Activated CD4-positive, CD25-positive, alpha-beta regulatory T cell (primary cell): ENCODE measurements at places on chromosomes 12 and 14.

GRCh38 chr14:97137705-97138104 is 340.5 kb downstream of the VRK1 start:
- DNase-seq: no peak

GRCh38 chr14:21734457-21735074 is 60.9 kb upstream of the OR4E1 start:
- no peak for DNase-seq

DNA sequence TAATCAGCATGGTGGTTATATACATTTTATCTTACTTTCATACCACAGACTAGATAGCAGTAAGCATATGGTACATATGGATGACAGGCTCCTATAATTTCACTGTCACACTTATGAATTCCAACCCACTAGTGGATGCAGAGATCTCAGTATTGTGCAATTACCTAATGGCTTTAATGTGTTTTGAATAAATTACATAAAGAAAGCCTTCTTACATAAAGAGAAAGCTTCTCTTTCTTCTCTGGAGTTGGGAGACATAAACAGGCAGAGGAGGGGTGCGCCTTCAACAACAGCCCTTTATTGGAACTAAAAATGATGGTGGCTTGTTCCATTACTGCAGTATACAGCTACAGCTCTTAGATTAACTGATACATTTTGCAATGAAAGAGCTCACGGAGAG is 52.6 kb downstream of the SAV1 start:
- no peak for DNase-seq

DNA sequence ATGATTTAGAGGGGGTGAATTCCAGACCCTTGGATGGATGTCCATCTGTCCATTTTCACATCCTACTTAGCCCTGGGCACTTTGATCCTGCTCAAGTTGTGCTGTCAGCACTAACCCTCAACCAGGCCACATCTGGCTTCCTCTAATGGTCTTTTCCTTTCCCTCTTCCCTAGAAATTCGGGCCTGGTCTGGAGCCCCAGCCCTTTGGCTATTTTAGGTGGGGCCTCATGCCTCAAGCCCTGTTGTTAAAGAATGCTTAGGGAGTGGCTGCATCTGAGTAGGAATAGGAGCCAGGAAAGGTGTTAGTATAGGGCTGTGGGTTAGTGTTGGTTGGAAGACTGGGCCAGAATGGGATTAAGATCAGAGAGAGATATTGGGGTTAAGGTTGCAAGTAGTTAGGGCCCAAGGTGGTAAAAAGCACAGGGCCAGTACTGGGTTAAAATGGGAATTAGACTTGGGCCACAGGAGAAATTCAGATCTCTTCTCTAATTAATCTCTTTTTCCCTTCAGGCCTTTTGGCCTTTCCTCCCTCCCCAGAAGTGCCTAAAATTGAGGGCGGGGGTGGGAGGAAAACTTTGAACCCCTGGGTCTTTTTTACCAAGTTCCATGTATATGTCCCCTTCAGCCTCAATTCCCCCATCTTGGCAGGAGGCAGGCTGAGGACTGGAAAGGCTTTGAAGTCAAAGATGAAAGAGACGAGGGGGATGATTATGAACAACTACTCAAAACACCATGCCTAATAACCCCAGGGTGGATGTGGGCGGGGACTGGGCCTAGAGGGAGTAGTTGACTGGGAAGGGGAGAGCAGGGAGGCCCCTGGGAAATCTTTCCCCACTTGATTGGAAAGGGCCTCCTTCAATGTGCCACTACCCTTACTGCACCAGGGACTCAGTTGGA is 4.0 kb upstream of the ZNF385A start:
- no peak for DNase-seq

DNA sequence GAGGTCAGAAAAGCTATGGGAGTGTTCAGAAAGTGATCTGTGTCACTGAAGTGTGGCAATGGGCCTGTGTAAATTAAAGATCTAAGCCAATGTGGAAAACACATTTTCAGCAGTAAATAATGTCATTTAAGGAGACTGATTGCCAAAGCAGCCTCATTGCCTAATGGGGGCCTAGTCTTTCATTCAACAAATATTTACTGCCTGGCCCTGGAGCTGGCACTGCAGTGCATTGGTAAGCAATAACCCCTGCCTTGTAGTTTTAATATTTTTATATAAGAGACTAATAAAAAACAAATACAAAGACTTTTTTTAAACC is 326.6 kb downstream of the BTG1 start:
- DNase-seq: no peak

- DNase-seq: no peak
These were observed 550.0 kb downstream of the SOX5 start for GRCh38 chr12:23399402-23399933.
